ENCODE measurements at places on chromosomes 5 and 9. TPM values are rescaled to one million over a fixed set of nuclear protein-coding genes. Genes with fewer than 3 reads are reported as not detected.

The GRM6 gene
- not detected for total RNA-seq

The LCN1 gene
- total RNA-seq, result not detected

The PCDHB3 gene
- 0.36 TPM for total RNA-seq

The RASEF gene
- 2.1 TPM for total RNA-seq

The NME5 gene
- total RNA-seq, result 5.9 TPM

The CNTLN gene
- total RNA-seq, result 17.7 TPM

The PTGR1 gene
- total RNA-seq, result 62.6 TPM

The CORO2A gene
- total RNA-seq, result 0.72 TPM

The PKN3 gene
- total RNA-seq, result 3.5 TPM

The MYOT gene
- not detected for total RNA-seq

The DOLPP1 gene
- 10.5 TPM for total RNA-seq

The CAMK4 gene
- total RNA-seq, result 0.72 TPM

The BTNL3 gene
- not detected for total RNA-seq

The FAM151B gene
- 19.2 TPM for total RNA-seq

The SPATA31C1 gene
- total RNA-seq, result not detected

The DNAJA1 gene
- 64.8 TPM for total RNA-seq

The ANKDD1B gene
- total RNA-seq, result 0.72 TPM

The DAB2IP gene
- 60.8 TPM for total RNA-seq

The ARHGEF28 gene
- total RNA-seq, result 56.9 TPM
